Epithelial cell of proximal tubule (primary cell): ENCODE measurements at places on chromosomes 11 and 22.

DNA sequence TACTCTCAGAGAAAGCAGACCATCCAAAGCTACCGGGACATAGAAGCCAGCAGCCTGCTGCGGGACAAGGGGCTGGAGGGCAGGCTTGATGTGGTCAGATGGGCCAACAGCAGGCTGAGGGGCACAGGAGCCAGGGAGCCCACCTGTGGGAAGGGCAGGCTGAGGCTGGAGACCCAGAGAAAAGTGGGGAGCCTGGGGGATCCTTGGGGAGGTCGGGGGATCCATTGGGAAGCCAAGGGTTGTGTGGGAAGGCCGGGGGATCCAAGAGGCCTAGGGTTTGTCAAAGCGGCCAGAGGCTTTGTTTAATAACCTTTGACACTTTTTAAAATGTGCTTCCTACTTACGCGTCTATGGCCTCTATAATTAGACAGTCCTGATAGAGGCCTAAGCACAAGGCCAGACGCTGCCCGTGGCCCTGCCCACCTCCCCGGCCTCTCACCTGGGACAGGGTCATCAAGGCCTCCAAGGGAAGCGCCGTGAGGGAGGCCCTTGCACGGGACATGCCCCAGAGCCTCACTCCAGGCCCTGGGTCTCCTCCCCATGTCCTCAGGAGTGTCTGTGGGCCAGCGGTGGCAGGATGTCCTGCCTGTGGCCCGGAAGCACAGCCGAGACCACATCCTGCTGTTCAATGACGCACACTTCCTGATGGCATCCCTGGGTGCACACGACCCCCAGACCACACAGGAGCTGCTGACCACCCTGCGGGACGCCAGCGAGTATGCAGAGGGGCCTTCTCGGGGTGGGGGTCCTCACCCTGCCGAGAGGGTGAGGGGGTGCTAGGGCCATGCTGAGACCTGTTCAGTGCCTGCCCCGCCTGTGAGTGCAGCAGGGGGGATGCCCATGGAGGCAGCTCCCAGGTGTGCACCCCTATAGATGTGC, 8.6 kb upstream of the GTSE1 start:
- no peak for DNase-seq

DNA sequence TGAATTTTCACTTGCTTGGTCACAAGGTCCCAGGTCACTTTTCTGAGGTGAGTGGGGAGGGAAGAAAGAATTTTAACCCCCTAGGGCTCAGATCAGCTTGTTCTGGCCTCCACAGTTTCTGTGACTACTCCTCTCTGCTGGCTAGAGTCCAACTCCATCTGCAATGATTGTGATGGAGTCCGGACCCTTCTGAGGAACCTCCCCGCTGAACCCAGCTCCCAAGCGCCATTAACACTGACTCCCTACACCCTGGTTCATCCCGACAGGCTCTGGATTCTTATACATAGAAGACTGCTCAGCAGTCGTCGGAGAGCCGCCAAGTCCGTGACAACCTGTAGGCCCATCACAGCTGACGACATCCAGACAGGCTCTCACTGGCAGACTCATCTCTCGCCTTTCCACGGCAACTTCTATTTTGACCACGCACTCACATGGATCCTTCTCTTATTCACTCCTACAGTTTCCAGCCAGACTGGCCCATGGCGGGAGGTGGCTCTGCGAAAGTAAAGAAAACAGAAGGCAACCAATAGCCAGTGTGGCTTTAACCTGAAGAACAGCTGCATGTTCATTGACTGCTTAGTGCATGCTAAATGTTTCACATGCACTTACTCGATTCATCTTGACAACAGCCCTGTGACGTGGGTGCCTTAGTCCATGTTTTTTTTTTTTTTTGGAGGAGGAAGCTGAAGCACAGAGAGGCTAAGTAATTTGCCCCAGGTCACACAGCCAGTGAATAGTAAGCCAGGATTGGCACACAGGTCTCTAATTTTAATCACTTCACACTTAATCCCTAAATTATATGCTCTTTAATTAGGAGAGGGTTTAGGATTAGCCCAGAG, 68.0 kb upstream of the PRDM11 start:
- DNase-seq: no peak

DNA sequence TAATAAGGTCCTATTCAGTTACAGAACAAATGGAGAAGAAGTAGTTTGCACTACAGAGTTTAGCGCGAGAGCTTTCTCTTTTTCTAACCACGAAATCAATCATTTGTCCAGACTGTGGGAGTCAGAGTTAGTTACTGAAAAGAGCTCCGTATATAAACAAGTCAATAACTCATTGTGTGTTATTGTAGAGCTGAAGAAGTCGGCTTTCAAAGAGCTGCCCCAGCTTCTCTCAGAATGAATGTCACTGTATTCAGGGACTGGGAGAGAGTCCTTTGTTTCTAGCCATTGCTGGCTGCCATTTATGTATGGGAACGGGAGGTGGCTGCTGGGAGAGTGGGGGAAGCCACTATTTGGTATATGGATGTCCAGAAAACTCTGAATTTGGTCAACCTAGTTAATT, 227.8 kb downstream of the DCDC1 start:
- no peak for DNase-seq

- DNase-seq: peak; percentile 20
Measured at GRCh38 chr11:13717331-13717730, 48.9 kb downstream of the FAR1 start.

DNA sequence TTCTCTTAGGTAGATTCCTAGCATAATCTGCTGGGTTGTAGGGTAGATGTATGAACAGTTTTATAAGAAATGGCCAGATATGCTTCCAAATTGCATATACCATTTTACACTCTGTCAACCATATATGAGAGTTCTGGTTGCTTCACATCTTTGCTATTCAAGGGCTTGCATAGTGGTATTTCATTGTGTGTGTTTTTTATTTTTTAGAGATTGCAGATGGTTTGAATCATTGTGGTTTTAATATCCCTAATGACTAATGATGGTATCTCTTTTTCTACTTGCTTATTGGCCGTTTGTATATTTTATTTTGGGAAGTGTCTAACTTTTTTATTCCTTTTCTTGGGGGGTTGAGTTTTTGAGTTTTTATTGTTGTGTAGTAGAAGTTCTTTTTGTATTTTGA, 26.9 kb downstream of the RNF214 start:
- no peak for DNase-seq

- peak; percentile 91 for DNase-seq
Measured at GRCh38 chr11:122186439-122187080, 70.5 kb upstream of the BLID start.

DNA sequence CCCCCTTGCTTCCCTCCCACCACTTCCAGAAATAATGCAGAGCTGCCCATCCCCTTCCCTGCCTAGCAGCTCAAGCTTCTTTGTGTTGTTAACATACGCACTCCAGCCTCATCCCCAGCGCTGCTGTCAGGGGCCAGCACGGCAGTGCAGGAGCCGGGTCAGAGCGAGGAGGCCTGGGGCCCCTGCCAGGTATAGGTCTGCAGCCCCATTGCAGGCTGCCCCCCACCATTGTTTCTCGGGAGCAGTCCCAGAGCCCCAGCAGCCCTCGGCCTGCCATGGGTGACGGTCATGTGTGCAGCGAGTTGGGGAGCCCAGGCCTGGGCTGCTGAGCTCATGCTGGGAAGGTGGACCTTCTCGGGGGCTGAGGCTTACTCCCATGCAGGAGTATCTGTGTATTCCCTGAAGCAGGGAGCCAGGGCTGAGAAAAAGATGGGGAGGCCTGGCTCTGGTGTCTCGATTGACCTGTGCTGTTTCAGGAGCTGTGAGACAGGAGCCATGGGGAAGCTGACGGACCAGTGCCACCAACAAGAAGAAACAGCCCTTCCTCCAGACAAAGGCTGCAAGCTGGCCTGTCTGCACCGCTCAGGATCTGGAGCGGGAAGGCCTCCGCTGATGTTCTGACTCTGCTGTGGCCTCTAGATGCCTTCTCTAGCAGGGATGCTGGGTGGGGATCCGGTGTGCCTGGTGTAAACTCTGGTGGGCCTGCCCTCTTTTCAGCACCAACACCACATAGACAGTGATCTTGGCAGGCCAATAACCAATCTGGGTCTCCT, 220.5 kb upstream of the B3GAT1 start:
- DNase-seq: no peak

DNA sequence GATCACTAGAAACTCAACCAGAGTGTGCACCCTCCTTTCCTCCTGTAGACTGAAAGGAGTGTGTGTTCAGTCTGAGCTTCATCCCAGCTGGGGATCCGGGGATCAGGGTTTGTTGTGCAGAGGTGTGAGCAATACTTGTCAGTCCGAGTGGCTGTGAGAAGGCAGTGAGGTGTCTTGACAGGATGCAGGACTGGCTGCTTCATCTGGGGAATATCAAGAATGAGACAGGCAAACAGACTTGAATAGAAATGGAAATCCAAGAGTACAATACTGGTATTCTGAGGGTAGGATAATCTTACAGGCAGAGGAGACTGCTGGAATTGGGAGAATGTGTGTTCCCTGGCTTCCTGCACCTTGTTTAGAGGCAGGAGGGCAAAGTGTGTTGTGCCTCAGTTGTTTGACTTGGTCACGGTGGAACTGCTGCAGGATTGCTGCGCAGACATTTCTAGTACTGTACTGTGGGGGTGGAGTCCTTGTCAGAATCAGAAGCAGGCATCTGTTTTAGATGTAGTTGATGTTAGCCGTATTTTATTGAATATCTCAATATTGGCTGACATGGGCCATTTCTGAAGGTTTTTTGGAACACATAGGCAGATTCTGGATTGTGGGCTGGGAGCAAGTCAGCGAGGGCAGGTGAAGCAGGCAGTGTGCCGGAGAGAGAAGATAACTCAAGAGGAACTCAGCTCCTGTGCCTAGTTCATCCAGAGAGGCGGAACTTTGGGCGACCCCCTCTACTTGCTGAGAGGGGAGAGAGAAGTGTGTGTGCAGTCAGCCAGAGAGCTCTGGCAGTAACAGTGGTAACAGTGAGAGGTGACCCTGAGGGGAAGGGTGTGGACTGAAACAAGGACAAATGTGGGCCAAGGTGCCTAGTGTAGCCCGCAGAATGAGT, 27.1 kb upstream of the GRK2 start:
- DNase-seq: no peak

GRCh38 chr22:21758091-21758864, 22.7 kb upstream of the YPEL1 start:
- no peak for DNase-seq

DNA sequence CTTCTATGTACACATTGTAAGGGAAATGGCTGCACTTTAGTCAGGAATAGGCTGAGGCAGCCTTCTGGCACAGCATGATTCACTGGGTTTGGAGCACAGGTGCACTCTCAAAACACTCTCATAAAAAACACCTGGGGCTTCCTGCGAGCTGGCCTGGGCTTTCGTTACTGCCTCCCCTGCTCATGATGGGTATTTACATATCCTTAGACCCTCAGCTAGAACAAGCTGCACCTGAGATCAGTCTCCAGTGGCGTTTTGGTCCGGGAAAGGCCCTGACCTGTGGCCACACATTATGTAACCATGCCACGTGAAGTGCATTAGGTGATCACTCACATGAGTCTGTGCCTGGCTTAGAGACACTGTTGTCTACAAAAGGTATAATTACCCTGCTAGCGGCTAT, 321.7 kb downstream of the TMEM135 start:
- no peak for DNase-seq

DNA sequence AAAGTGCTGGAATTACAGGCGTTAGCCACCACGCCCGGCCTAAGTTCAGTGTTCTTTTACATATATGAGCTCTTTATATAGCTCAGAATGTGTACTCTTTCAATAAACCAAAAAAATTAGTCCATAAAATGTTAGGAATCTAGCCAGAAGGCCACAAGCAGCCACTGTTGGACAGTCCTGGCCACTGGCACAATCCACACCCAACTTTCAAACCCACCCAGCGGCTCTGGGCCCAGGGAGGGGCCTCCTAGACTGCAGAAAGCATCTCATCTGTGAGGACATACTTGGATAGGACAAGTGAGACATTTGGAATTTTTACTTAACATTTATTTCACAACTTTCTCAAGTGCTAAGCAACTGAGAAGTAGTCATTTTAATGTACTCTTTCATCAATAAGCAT, 6.4 kb downstream of the PACSIN2 start:
- no peak for DNase-seq

- DNase-seq: no peak
Measured at GRCh38 chr11:105881027-105881426, 141.0 kb downstream of the MSANTD4 start.

- DNase-seq: no peak
Measured at GRCh38 chr22:39221999-39222686, 22.6 kb downstream of the PDGFB start.

DNA sequence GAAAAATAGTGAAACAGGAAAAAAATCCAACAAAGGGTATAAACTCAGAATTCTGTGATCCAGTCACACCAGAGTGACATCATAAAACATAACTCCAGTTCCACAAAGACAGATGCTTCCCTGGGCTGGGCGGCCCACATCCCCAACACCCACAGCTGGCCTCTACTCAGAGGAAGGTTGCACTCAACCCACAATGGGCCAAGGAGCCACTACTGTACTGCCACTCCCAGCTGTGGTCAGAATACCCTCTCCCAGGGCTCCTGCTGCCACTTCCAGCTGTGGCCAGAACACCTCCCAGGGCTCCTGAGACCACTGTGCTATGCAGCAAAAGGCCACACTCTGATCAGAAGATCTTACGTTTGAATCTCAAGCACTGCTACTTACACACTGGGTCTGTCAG, 18.3 kb downstream of the SMCO4 start:
- no peak for DNase-seq

DNA sequence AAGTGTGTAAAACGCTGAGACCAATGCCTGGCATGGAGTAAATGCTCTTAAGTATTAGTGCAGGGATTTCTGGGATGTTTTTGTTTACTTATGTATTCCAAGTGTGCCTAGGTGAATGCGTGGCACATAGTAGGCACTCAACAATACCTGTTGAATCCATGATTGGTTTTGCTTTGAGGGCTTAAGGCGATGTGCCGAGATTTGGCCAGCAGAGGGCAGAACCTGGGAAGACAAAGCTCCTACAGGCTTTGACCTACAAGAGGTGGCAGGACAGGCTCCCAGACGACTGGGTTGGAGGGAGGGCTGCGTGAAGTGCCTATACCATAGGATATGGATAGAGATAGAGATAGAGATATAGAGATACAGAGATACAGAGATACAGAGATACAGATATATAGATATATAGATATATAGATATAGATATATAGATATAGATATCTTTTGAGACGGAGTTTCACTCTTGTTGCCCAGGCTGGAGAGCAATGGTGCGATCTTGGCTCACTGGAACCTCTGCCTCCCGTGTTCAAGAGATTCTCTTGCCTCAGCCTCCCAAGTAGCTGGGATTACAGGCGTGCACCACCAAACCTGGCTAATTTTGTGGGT, 13.9 kb downstream of the KCNE3 start:
- DNase-seq: no peak

DNA sequence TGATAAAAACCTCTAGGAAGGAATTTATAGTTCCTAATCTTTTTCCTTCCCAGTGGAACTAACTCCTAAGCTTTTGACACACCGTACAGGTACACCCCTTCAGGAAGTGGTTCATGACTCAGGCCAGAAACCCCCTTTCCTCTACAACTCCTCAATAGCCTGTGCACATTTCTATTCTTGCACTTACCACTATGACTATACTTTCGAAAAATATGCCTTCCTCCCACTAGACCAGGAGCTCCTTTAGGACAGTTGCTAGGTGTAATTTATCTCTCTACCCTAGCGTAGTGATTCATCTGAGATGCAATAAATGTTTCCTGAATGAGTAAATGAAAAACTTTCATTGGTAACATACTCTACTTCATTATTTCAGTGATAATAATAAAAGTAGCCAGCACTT, 14.5 kb downstream of the MAP6 start:
- no peak for DNase-seq

- no peak for DNase-seq
Measured at GRCh38 chr11:77217156-77217555, 84.3 kb downstream of the GDPD4 start.
